ENCODE measurements at places on chromosomes 2 and 18. TPM values are rescaled to one million over a fixed set of nuclear protein-coding genes. Genes with fewer than 3 reads are reported as not detected.

DNA sequence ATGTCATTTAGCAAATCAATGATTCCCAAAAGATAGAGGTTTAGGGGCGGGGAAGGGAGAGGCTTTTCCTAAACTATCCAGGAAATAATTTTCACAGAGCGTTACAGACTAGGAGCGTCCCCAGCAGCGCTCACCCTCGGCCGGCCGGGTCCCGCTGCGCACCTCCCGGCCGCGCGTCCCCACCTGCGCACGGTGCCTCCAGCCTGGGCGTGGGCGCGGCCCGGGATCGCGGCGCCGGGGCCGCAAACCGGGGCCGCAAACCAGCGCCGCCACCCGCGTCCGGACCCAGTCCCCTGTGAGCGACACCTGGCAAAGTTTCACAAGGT lies 684 bp upstream of the ZCCHC2 start:
- H3K27ac ChIP-seq = peak overlapping the region; percentile 94
- H3K4me3 ChIP-seq = peak overlapping the region; percentile 85
- peaks cover 24% of the 10 kb centered on the region for H3K4me1 ChIP-seq
- no peaks in the 10 kb centered on the region for H3K36me3 ChIP-seq
- no peaks in the 10 kb centered on the region for H3K27me3 ChIP-seq

- H3K27me3 ChIP-seq = no peaks in the 10 kb centered on the region
- no peak overlapping the region for H3K4me3 ChIP-seq
- no peak overlapping the region for H3K27ac ChIP-seq
- no peaks in the 10 kb centered on the region for H3K4me1 ChIP-seq
These were observed 71.1 kb downstream of the PIK3C3 start for GRCh38 chr18:42025974-42026625.

The GALR1 gene
- not detected for total RNA-seq

GRCh38 chr2:241279828-241280227 lies 35.6 kb downstream of the HDLBP start:
- no peak overlapping the region for H3K4me3 ChIP-seq
- no peaks in the 10 kb centered on the region for H3K36me3 ChIP-seq
- no peak overlapping the region for H3K27ac ChIP-seq
- H3K4me1 ChIP-seq = no peaks in the 10 kb centered on the region
- no peak for DNase-seq

GRCh38 chr2:199985625-199986207 lies 30.3 kb downstream of the MAIP1 start:
- no peak overlapping the region for H3K27ac ChIP-seq
- no peak overlapping the region for H3K4me3 ChIP-seq
- H3K4me1 ChIP-seq = peaks cover 8% of the 10 kb centered on the region
- peaks cover 3% of the 10 kb centered on the region for H3K27me3 ChIP-seq
- H3K36me3 ChIP-seq = no peaks in the 10 kb centered on the region
- DNase-seq = peak; percentile 43

GRCh38 chr2:118146315-118147283 lies 58.3 kb downstream of the INSIG2 start:
- DNase-seq = no peak
- H3K36me3 ChIP-seq = no peaks in the 10 kb centered on the region
- H3K4me1 ChIP-seq = no peaks in the 10 kb centered on the region
- H3K27ac ChIP-seq = no peak overlapping the region
- no peak overlapping the region for H3K4me3 ChIP-seq
- no peaks in the 10 kb centered on the region for H3K27me3 ChIP-seq

The PHLPP1 gene
- total RNA-seq = 10.8 TPM

The GYPC gene
- total RNA-seq = 13.3 TPM

The SERPINB11 gene
- not detected for total RNA-seq

DNA sequence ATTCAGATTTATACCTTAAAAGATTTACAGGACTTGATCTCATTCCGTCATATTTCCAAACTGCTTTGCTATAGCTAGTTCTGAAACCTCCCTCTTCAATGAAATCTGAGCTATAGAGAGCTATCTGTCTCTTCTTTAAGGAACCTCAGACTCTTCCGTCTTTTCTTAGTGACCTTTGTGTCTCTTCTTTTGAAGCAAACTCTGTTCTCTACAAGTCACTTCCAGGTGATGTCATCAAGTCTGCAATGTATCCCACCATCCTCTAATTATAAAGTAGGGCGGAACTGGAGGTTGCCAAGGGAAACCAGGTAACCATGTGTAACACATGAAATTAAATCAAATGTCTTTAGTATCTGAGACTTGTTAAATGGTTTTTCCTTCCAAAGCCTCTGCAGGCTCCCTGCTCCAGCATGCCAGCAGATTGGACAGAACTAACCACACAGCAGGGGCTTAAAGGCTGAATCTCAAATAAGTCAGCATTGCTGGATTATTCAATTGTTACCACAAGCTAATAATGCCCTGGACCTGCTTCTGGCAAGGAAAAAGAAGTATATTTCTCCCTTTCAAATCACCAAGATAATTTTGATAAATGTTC lies 41.2 kb upstream of the PEX13 start:
- H3K4me3 ChIP-seq = no peak overlapping the region
- no peaks in the 10 kb centered on the region for H3K36me3 ChIP-seq
- DNase-seq = no peak
- H3K27ac ChIP-seq = no peak overlapping the region

DNA sequence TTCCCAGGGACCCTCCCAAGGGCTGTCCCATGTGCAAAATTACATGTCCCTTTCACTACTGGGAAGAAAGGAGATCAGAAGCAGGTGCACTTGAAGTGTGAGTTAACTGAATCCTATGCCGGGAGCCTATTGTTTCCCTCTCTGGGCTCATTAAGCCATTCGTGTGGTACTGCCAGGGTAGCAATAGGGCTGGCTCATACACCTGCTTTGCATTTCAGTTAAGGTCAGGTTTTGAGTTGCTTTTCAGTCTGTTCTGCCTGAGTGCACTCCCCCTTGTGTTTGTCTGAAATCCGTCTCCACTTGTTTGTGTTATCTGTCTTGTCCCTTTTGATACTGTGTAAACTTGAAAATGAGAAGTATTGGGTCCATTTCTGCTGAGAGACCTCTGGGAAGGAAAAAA lies 1232.6 kb upstream of the NRXN1 start:
- no peaks in the 10 kb centered on the region for H3K4me1 ChIP-seq
- no peak overlapping the region for H3K4me3 ChIP-seq

- H3K4me3 ChIP-seq = no peak overlapping the region
- no peak overlapping the region for H3K27ac ChIP-seq
- no peaks in the 10 kb centered on the region for H3K27me3 ChIP-seq
- DNase-seq = no peak
- H3K4me1 ChIP-seq = no peaks in the 10 kb centered on the region
- H3K36me3 ChIP-seq = no peaks in the 10 kb centered on the region
These were observed 68.9 kb upstream of the BOD1L2 start for GRCh38 chr18:57077786-57078552.

- no peak for DNase-seq
- H3K4me1 ChIP-seq = no peaks in the 10 kb centered on the region
- no peak overlapping the region for H3K4me3 ChIP-seq
- H3K36me3 ChIP-seq = no peaks in the 10 kb centered on the region
- H3K27ac ChIP-seq = no peak overlapping the region
These were observed 79.8 kb upstream of the LRPPRC start for GRCh38 chr2:44075541-44075940.

DNA sequence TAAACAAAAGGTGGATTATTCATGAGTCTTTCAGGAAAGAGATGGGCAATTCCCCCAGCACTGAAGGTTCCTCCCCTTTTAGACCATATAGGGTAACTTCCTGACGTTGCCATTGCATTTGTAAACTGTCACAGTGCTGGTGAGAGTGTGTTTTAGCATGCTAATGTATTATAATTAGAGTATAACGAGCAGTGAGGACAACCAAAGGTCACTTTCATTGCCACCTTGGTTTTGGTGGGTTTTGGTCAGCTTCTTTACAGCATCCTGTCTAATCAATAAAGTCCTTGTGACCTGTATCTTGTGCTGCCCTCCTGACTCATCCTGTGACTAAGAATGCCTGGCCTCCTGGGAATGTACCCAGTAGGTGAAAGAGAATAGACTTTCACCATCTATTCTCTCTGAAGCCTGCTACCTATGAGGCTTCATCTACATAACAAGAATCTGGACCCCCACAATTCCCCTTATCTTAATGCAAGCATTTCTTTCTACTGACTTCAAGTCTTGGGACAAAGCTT lies 148.7 kb downstream of the CABLES1 start:
- no peak overlapping the region for H3K4me3 ChIP-seq
- H3K4me1 ChIP-seq = peaks cover 41% of the 10 kb centered on the region
- no peaks in the 10 kb centered on the region for H3K36me3 ChIP-seq
- DNase-seq = peak; percentile 52

DNA sequence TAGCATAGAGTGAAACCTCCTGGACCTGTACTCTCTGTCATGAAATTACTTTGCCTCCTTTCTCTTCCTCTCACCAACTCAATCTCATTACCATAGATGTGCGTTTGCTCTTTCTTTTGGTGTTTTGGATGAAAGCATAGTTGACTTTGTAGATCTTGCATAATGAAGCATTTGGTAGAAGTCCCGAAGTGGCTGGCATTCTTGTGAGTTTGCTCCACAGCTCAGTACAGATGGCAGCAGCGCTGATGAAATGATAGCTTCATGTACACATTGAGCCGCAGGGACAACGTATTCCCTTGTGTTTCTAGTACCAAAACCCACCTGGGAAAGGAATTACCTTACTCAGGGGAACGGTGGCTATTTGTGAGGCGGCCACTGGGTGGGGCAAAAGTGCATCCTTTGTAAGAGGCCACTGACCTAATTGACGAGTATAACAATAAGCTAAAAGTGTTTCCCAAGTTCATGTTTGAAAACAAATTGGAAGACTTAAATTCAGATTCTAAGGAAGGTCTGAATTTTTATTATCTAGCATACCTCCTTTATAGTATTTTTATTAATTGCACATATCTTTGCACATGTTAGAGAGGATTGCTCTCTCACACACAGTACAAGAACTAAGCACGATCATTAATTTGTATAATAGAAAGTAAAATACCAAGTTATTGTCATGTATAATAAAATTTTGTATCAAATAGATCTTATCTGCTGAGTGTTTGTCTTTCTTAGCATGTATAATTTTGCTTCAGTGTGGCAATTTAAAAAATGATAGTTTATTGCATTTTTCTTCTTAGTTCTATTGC lies 25.4 kb upstream of the CDH7 start:
- H3K4me1 ChIP-seq = no peaks in the 10 kb centered on the region
- H3K36me3 ChIP-seq = no peaks in the 10 kb centered on the region
- DNase-seq = no peak
- H3K27ac ChIP-seq = no peak overlapping the region
- no peaks in the 10 kb centered on the region for H3K27me3 ChIP-seq
- H3K4me3 ChIP-seq = no peak overlapping the region

GRCh38 chr2:198660501-198660900 lies 797.2 kb downstream of the SATB2 start:
- no peak overlapping the region for H3K27ac ChIP-seq
- H3K4me1 ChIP-seq = no peaks in the 10 kb centered on the region
- no peak overlapping the region for H3K4me3 ChIP-seq
- no peak for DNase-seq

GRCh38 chr18:36499938-36500337 lies 202.4 kb downstream of the FHOD3 start:
- no peaks in the 10 kb centered on the region for H3K36me3 ChIP-seq
- H3K4me1 ChIP-seq = no peaks in the 10 kb centered on the region
- no peaks in the 10 kb centered on the region for H3K27me3 ChIP-seq
- H3K27ac ChIP-seq = no peak overlapping the region
- no peak overlapping the region for H3K4me3 ChIP-seq
- no peak for DNase-seq

DNA sequence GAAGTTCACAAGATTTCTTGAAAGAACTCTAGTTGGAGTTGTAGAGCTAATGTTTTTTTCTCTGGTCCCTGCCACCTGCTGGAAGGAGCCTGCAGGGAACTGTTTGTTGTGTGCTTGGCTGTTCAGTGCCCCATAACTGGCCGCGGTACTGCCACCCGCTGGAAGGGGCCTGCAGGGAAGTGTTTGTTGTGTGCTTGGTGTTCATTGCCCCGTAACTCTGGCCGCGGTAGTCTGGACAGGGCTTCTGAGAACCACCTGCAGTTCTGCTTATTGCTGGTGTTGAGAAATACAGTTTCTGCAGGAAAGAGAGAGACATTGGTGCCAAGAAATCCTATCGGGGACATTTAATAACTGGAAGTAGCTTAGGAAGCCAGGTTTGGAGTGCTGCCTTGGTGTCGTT lies 58.1 kb downstream of the AGAP1 start:
- H3K4me3 ChIP-seq = no peak overlapping the region
- DNase-seq = peak; percentile 81
- no peaks in the 10 kb centered on the region for H3K4me1 ChIP-seq
- H3K36me3 ChIP-seq = no peaks in the 10 kb centered on the region

The C2orf92 gene
- total RNA-seq = 4.2 TPM

The SNTG2 gene
- not detected for total RNA-seq

The IL18R1 gene
- total RNA-seq = 4.0 TPM

DNA sequence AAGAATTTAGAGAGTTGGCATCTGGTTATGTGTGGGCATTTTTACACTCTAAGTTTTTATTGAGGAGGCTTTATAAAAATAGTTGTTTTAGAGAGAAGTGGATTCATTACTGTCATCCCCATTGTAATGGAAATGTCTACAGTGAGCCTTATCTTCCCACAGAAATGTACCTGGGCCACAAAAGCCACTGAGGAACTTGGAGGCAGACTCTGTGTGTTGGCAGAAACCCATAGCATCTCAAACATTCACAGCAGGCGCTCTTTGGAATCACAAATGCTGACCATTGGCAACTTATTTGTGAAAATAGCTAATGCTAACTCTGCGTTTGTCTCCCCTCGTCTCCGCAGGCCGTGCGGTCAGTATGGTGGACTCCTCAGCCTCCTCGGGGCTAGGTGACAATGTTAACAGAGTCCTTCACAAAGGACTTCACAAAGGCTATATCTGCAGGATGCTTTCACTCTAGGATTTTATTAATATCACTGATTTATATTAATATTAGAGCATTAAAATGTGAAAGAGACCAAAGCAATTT lies 689.1 kb upstream of the POU3F3 start:
- H3K27me3 ChIP-seq = no peaks in the 10 kb centered on the region
- no peaks in the 10 kb centered on the region for H3K4me1 ChIP-seq
- no peak overlapping the region for H3K27ac ChIP-seq

GRCh38 chr18:22683196-22683676 lies 249.9 kb upstream of the RBBP8 start:
- peaks cover 8% of the 10 kb centered on the region for H3K4me1 ChIP-seq
- H3K27ac ChIP-seq = no peak overlapping the region
- DNase-seq = peak; percentile 58
- H3K27me3 ChIP-seq = no peaks in the 10 kb centered on the region
- no peak overlapping the region for H3K4me3 ChIP-seq

- H3K4me3 ChIP-seq = no peak overlapping the region
- no peaks in the 10 kb centered on the region for H3K27me3 ChIP-seq
- DNase-seq = no peak
- no peaks in the 10 kb centered on the region for H3K36me3 ChIP-seq
- H3K27ac ChIP-seq = no peak overlapping the region
- no peaks in the 10 kb centered on the region for H3K4me1 ChIP-seq
These were observed 448.1 kb upstream of the VRK2 start for GRCh38 chr2:57598551-57598950.
